Suppressor macrophage treated with lipopolysaccharide for 1 hour (primary cell): ENCODE measurements at places on chromosomes 5 and 9.
A peak's percentile ranks its signal among the peaks of the same experiment; 100 is the strongest.

DNA sequence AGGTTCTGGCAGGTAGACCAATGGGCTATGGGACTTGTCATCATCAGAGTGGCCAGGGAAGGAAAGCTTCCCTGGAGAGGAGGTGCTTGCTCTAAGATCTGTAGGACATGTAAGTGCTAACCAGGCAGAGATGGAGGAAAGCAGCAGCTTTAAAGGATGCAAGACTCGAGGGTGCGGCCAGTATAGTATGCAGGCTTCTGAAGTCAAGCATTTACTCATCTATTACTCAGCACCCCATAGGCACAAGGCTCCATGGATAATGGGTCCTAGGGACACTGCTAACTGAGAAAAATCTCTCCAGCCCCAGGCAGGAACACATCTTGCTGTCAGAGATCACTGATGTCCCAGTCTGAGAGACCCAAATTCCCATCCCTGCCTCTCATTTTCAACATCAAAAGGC lies 49.7 kb downstream of the WWC1 start:
- DNase-seq = no peak

GRCh38 chr5:142690667-142691066 lies 4.8 kb upstream of the FGF1 start:
- no peak for DNase-seq

- peak; percentile 20 for DNase-seq
These were observed at the start of gene FAM163B for GRCh38 chr9:133609311-133610098. TSS of gene FAM163B (minus strand) at chr9:133609389. CDS start at chr9:133580223, 29,166 bp downstream.

DNA sequence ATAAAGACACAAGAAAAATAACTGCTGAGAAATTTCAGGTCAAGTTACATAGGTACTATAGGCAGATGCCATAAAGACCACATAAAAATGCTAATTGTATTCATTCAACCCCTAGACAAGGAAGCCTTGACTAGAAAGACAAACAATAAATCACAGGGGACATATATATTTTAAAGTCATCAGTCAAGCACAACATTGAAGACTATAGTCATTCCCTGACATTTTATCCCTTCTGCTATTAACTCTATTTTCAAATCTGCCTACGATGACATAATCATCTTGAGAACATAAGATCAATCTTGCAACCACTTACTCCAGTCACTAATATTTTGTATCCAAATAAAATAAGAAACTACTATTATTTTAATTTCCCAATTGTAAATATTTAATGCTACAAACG lies 38.3 kb downstream of the FAM13B start:
- no peak for DNase-seq

DNA sequence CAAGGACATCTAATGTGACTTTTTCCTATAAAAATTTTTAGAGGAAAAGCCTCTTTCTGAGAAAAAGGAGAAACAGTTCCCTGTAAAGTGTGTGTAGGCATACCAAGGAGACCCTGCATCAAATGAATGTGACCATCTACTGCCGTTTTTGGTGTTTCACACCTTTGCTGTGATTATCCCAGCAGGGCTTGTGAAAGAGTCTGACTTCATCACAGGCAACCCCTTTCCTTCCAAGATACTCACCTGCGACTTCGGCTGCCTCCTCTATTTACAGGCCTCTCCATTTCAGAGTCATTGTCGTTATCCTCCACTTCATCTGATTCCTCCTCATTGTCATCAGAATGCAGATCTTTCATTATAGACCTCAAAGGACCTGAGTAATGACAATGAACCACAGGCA lies 259.1 kb downstream of the MLLT3 start:
- no peak for DNase-seq

- no peak for DNase-seq
These were observed 133.6 kb upstream of the PITX1 start for GRCh38 chr5:135167634-135168033.

- no peak for DNase-seq
These were observed 65.5 kb downstream of the INSYN2B start for GRCh38 chr5:169914766-169915165.

- no peak for DNase-seq
These were observed 1771.7 kb upstream of the CDH9 start for GRCh38 chr5:28809811-28810750.

DNA sequence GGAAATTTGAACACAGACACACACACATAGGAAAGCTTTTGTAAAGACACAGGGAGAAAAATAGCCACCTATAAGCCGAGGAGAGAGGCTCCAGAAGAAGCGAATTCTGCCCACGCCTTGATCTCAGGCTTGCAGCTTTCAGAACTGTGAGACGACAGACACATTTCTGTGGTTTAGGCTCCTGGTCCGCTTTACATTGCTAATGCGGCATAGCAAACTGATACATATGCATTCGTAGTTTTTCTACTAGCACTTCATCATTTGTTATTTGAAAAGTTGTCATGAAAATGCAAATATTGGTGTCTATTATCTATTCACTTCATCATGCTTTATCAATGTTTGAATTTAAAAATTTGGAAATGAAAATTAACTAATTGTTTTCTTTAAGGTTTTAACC lies 674.9 kb downstream of the SEMA5A start:
- DNase-seq = no peak

DNA sequence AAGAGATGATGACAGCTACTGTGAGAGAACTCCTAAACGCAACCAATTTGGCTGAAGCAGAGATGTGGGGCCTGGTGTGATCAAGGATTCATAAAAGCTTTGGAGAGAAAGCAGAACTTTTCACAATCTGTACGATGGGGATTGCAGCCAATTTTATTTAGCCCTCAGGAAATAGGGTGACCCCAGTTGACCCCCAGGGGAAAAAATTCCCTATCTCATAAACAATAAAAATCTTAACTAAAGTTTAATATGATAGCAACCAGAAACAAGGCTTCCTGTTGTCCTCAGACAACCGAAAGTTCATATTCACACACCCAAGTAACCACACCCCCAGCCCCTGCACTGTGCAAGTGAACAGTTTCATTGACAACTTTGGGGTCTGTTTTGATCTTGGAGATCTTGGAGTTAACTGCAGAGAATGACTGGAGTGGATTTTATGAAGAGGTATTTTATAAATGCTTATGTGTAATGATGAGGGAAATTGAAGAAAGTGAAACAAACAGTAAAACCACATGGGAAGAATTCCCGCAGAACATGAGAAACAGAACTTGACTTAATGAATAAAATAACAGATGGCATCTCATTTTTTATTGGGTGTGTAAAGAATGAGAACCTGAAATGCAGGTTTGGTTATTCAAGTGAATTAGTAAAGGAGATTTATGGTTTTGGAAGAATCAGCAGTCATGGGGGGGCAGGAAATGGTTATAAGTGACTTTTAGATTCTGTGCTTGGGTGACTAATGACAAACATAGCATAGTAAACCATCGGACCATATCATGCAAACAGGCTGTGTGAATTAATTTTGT lies 94.5 kb downstream of the PDE4D start:
- no peak for DNase-seq

DNA sequence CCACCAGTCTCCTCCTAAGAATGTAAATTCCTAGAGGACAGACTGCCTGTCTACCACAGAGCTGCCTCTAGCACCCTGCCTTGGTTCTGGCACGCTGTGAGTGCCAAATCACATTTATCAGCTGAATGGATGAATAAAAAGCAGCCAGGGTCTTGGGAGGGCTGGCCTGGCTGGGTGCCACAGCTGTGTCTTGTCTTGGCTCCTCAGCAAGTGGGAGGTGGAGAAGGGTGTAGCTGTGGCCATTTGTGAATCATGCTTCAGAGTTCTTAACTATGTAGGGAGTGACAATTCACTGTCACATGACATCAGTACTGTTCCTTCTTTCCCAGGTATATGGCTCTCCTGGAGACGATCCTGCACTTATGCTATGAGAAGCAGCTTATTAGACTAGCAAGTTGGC lies 70.6 kb downstream of the DCP2 start:
- DNase-seq = peak; percentile 34

DNA sequence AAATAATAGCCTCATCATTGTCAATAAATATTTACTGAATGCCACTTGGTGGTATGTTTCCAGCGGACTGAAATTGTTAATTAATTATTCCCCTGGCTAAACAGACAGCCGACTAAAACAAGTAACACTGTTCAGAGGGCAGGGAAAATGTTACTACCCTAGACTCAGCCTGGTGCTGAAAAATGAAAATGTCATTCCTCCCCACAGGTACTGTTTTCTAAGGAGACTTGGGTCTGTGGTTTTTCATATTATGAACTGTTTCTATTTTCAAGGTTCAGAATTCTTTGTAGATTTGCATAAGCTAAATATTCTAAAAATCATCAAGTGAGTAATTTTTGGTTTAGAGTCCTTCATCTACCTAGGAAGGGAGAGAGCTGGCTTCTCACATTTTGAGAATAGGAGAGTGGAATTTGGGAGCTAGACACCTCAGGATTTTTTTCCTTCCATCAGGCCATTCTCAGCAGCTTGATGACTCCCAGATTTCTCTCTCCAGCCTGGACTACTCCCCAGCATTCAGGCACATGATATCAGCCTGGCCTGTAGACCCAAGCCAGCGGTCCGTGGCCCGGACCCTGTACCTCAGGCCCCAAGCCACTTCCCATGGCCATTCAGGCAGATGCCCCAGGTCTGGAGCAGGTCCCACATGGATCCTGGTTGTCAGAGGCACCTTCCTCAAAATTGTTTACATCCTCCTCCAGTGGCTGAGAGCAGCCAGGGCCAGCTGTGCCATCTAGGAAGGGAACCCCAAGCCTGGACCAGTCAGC lies 24.4 kb downstream of the BHMT start:
- DNase-seq = no peak

- DNase-seq = peak; percentile 2
These were observed 201.9 kb downstream of the ZNF608 start for GRCh38 chr5:124544366-124545055.

- no peak for DNase-seq
These were observed 162.2 kb downstream of the EBF1 start for GRCh38 chr5:158937381-158937952.

- DNase-seq = peak; percentile 84
These were observed 139.5 kb upstream of the KLF9 start for GRCh38 chr9:70553707-70554673.

- no peak for DNase-seq
These were observed 13.5 kb downstream of the DDX31 start for GRCh38 chr9:132656299-132656698.

- no peak for DNase-seq
These were observed 289.7 kb upstream of the TMEM161B start for GRCh38 chr5:88558366-88558765.

DNA sequence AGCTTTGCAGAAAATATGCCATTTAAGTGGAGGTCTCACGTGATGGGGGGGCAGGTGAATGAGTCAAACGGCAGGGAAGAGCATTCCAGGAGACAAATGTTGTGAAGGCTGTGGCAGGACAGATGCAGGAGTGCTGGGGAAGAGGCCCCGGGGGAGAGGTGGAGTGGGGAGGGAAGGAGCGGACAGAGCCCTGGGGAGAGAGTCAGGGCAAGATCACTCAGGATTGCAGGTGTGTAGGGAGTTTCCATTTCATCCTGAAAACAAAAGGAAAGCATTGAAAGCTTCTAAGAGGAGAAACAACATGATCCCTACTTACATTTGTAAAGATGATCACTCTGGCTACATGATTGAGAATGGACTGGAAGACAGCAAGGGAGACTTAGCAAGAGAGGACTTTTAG lies 323.3 kb downstream of the ASTN2 start:
- DNase-seq = no peak

GRCh38 chr9:83430681-83431080 lies 107.5 kb downstream of the FRMD3 start:
- no peak for DNase-seq

DNA sequence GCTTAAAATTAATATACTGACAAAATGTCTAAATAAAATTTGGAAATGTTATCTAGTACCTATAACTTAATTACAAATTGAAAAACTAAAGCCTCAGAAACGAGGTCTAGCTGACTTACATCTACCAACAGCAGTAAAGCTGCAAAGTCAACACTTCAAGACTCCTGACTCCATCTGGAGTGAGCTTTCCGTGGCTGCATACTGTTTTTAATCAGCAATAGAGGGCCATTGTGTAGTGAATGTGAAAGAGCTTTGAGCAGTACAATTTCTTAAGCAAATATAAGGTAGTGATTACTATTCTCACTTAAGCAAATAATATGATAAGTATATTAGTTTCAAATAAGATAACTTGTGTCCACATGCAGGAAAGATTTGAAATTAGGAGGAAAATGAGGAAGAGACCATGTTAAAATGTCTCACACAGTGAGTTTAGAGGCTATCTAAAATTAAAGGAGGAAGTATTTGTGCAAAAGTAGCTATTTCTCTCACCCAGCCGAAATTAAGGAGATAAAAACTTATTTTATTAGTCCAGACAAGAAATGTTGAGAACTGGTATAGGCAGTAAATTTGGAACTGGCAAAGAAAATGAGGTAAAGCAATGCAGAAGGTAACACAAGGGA lies 6.4 kb downstream of the SPINK6 start:
- no peak for DNase-seq

GRCh38 chr5:169024421-169024820 lies 276.5 kb downstream of the SLIT3 start:
- no peak for DNase-seq

GRCh38 chr5:117833691-117834090 lies 1154.7 kb downstream of the DTWD2 start:
- no peak for DNase-seq

DNA sequence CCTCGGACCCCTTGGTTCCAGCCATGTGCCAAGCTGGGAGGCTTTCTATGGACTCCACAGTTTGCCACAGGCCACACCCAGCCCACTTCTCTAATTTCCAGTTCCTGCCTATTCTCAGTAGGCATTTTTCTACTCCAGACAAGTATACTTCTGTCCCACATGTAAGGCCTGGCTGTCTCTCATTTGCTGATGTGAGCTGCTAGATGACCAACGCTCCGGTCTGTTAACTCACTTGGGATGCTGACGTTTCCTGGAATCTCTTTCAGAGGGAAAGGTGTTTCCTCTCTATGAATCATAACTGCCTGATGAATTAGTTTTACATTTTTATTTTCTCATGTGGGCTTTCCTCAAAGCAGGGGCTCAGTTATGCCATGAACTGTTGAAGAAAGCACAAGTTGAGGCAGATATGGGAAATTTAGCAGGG lies 36.3 kb downstream of the ERGIC1 start:
- peak; percentile 90 for DNase-seq

DNA sequence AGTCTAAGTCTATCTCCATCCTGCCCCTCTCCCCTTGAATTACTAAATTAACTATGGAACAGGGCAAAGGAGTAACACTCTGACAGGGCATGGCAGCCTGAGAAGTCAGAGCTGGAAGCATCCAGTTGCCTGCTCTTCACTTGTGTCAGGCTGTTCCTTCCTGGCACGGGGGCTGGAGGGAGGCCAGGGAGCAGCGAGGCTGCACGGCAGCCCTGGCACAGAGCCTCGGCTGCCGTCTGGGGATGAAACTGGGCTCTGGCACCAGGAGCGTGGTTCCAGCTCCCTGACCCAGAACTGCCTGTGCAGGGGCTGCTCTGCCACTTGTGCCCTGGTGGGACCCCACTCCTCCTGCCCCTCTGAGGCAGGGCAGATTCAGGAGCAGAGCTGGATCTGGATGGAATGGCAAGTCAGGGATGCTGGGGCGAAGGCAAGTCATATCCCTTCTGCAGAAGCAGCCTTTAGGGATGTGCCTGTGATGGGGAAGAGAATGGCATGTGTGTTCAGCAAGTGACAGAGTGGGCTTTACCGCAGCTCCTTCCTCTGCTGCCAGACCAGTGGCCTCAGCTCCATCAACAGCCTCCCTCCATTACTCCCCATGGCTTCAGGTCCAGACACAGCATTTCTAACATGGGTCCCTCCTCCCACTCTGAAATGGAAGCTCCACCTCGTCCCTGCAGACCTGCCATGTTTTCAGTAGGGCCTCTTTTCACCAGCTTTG lies 42.2 kb upstream of the PDE8B start:
- DNase-seq = no peak

- DNase-seq = peak; percentile 88
These were observed 94.1 kb downstream of the CDC42SE2 start for GRCh38 chr5:131357739-131358561.
